ENCODE measurements at places on chromosomes 6 and 20.

DNA sequence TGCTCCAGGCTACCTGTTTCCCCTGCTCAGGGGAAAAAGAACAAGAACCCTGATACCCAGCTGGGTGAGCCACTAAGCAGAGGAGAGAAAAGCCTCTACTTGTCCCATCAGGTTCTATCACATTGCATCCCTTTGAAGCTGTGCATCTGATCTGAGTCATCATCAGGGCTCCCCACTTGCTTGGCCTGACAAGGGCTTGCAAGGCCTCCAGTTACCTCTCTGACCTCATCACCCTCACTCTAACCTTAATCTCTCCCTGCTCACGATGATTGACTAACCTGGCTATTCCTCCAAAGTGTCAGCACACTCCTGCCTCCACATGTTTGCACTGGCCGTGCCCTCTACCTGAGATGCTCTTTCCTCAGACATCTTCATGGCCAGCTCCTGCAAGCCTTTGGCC lies 309.5 kb upstream of the CHD6 start:
- peak; percentile 60 for DNase-seq

GRCh38 chr20:32132911-32133549 lies 23.5 kb downstream of the TM9SF4 start:
- DNase-seq = no peak

DNA sequence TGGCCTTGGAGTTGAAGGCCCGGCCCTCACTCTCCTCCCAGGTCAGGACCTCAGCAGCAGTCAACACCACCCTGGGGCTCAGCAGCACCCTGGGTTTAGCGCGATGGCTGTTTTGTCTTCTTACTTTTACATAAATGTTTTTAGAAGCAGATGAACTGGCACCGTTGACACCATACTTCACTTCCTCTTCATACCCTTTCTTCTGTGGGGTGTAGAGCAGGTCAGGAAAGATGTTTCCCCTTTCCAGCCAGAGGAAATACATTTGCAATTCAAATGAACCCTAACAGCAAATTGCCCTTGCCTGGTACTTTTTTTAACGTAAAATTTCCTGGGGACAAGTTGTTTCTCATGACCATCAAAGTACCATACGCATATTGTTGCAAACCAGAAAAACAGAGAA lies 54.7 kb upstream of the SNX9 start:
- DNase-seq = peak; percentile 80

DNA sequence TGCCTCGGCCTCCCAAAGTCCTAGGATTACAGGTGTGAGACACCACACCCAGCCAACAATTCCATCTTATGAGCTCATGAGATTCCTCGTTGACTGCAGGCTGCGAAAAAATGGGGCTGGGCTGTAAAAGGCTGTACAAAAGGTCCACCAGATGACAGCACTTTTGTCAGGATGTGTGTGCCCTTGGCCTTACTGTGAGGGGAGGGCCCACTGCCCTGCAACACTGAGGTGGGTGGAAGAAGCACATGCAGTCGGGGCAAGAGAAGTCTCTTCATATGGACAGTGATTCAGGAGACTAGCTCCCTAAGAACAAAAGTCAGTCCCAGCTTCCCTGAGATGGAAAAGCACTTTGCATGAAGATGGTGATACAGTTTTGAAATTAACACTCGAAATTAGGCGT lies 50.5 kb downstream of the KCTD20 start:
- no peak for DNase-seq

- DNase-seq = no peak
Measured at GRCh38 chr20:50788045-50788991, 6.5 kb upstream of the BCAS4 start.

DNA sequence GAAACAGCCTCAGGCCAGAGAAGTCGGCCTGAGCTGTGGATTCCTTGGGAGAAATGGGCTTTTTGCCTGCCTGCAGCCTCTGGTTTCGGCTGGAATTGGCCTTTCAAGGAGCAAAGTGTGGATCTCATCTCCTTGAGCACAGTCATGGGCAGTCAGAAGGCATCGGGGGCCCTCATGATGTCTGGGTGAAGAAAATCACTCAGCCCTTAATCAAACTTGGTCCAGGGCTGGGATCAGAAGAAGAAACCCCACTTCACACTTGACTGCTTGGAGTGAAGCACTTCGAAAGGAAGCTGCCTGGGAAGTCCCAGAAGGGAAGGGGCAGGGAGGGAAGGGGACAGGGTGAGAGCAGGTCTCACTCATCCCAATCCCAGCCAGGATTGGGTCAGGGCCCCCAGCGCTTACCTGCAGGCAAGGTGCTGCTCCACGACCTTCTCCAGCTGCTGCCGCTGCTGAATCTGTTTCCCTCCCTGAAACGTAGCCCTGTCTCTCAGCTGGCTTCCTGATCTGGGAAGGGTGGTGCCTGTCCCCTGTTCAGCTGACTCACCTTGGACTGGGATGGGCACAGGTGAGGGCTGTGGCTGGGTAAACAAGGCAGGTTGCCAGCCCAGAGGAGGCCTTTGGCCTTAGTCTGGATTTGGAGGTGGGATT lies at the start of gene SDCBP2:
Gene SDCBP2 (minus strand): TSS at position 460 of the 651 bp plus-strand sequence. CDS start 8,723 bp downstream, outside the sequence.
- DNase-seq = peak; percentile 74

GRCh38 chr20:4828830-4829513 lies 107.3 kb downstream of the PRND start:
- no peak for DNase-seq

DNA sequence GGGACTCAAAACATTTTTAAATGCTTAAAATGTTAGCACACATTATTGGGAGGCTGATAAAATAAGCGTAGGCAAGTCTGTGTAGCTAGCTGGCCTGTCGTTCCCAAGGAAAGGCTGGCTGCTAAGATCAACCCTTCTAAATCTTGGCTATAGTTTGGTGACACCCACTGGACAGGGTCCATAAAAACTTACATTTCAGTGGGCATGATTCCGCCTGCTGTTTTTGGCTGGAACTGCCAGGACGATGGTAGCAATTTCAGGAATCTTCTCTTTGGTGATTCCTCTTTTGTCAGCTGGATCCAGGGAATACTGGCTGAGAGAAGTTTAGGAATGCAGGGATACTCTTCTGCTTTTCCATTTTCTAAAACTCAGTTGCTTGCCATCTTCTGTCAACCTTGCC lies 162.2 kb downstream of the NKAIN2 start:
- DNase-seq = no peak

GRCh38 chr6:56647172-56647762 lies 4.6 kb upstream of the DST start:
- DNase-seq = no peak

DNA sequence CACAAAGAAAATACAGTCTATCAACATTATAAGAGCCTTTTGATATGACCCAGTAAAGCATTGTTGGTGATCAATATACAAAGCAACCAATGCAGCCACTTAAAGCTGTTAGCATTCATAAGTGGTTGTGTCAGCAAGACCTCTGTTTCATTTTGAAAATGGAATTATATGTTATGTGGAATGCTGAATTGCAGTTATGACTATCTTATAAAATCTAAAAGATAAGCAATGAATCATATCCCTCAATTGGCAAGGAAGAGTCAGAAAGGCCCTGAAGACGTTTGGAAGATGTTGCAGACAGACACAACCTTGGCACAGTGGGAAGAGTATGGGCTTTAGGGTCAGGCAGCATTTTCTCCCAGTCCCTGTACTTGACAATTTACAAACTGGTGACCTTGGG lies 93.8 kb upstream of the RNF217 start:
- no peak for DNase-seq

- DNase-seq = no peak
Measured at GRCh38 chr20:53714524-53714923, 120.9 kb upstream of the ZNF217 start.

- no peak for DNase-seq
Measured at GRCh38 chr20:37575884-37576283, 48.2 kb upstream of the BLCAP start.

GRCh38 chr6:102773636-102774035 lies 1380.1 kb downstream of the GRIK2 start:
- no peak for DNase-seq

DNA sequence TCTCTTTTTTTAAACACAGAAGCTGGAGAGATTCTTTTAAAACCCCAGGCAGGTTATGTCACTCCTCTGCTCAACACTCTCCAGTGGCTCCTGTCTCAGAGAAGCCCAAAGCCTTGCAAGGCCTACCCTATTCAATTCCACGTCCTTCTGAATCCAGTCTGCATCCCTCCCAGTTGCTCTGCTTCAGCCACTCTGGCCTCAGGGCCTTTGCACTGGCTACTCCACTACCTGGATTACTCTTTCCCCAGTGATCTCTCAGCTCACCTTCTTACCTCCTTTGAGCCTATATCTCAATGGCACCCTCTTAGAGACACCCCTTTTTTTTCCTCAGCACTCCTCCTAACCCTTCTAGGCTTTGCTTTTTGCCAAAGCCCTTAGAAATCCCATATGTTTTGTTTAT lies 185.8 kb downstream of the CLIC5 start:
- DNase-seq = no peak

DNA sequence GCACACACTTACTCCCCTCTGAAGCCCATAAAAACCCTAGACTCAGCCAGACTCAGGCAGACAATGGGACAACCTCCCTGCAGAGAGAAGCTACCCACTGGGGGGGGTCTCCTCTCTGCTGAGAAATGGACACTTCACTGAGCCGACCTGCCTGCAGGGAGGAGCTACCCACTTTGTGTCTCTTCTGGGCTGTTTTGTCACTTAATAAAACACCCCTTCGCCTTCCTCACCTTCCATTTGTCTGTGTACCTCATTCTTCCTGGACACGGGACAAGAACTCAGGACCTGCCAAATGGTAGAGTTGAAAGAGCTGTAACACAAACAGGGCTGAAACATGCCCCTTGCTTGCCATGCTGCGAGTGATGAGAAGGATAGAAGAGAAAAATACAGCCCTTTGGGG lies 151.7 kb upstream of the HDDC2 start:
- no peak for DNase-seq

DNA sequence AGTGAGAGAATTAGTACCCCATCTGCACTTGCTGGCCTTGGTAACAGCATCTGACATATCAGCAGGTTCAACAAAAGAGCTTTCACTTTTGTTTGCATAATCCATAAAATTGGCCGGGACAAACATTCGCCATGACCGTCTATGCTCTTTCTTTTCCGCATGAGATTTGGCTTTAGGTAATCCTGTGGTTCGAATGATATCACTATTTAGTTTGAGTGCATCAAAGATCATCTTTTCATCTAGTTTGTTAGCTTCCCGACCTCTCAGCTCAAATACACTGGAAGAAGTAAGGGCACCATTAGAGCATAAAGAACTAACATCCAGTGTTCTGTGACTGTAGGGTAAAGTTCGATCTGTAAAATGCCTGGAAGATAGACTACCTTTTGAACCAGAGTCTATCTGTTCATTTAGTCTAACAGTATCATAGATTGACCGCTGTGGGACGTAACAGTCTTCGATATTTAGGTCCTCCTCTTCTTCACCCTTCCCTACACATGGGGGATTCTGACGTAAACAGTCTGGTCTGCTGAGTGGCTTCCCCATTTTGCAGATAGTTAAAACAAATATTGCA lies 101.6 kb downstream of the DST start:
- DNase-seq = no peak

- no peak for DNase-seq
Measured at GRCh38 chr20:3189561-3190131, 14.8 kb downstream of the DDRGK1 start.

Data from esophagus muscularis mucosa (tissue), 4 donors.